Stimulated activated CD4-positive, alpha-beta T cell treated with anti-CD3 and anti-CD28 coated beads, Interleukin-4, amount 100 ng/mL, for 48 hours (primary cell): ENCODE measurements at places on chromosomes 1 and 21.

DNA sequence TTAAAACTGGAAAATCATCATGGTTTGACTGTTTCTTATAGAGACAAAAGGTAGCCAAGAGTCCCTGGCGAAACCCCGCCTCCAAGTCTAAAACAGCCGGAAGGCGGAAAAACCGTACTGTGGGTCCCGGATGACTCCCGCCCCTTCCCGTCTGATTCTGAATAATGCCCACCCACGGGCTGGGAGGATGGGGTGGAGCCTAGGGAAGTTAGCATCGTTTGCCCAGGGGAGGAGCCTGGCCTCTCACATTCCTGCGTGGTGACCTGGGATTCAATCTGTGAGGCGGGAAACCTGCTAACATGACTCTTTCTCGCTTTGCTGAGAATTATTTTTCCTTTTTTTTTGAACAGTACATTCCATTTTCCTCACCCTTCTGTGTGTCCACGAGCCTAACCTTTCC lies 124.9 kb downstream of the KCNK1 start:
- no peak for DNase-seq

DNA sequence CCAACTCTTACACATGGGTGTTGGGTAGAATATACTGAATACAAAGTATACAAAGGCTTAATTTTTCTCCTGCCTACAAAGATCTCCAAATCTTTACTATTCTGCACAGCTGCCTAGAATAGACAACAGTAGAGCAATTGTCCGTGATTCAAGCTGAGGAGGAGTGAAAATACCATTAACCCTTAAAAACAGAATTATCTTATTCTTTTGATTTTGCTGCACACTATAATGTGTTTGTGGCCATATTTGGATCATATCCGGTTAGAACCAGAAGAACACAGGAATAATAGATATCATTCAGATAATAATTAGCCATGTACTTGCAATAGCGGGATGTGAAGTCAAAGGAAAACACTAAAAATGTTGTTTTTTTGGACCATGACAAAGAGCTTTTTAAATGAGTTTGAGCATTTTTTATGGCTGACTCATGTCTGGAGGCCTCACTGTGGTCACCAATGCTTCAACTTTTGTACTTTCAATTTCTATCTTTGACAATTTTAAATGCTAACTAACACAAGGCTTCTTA lies 197.6 kb upstream of the FOXD3 start:
- DNase-seq, result no peak

DNA sequence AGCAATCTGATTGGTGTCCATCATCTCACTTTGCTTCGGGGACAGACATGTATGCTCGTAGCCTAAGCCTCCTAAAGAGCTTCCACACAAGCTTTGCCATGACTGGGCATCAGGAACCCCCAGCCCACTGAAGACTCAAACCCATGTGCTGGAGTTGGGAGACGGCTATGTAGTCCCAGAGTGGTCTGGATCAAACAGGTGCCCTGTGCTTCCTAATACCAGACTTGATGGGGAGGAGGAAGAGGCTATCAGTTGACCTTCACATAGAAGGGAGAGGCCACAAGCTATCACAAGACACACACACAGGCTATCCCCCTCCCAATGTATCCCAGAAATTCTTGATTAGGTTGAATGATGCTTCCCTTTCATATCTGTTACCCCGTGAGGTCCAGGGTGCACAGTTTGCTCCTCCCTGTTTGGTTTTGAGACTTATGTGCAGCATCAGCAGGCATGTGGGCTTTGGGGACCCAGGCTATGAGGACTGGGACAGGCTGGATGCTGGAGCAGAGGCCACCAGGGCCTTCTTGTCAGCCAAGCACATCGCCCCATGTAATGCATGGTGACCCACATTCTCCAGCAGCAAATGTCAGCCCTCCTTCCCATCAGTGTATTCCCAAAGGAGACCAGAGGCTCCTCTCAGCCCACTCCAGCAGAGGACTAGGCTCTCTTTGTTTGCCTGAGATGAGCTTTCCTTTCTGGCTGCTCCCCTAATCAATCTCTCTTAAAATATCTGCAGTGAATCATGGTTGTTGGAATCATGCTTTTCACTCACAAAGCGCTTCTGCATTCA lies 159.8 kb downstream of the GRIK3 start:
- DNase-seq, result no peak

DNA sequence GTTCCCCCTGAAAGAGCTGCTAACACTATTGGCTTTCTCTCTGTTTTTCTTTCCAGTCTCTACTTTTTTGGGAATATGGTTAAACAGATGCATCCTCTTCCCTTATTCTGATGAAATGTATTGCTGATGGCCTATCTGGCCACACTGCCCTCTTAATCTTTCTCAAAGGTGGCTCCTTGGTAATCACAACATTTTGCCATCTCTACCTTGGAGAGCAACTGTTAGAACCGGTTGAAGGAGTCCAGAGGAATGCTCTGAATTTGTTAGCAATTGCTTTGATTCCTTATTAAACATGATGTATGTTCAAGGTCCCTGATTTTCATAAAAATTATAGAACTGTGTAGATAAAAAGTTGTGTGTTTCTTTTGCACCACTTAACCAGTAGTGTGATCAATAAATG lies 50.1 kb upstream of the ARID1A start:
- DNase-seq, result no peak

- no peak for DNase-seq
Measured at GRCh38 chr1:244749230-244750016, 86.0 kb upstream of the COX20 start.

DNA sequence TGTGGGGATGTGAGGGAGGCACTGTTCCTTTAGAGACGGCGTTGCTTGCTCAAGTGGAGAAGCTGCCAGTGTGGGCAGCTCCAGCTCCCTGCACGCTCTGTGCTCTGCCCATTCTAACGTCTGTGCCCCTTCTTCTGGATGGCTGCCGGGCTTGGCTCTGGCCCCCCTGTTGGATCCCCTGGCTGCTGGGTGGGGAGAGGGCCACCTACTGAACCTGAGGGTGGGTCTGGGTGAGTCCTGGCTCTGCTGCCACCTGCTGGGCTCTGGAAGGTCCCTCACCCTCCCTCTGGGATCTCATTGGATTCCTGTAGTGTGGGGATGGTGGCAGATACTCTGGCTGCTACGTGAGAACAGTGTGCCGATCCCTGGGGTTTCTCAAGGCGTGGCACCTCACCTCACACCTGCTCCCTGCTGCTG lies 5.0 kb downstream of the PFKL start:
- DNase-seq, result peak; percentile 25

DNA sequence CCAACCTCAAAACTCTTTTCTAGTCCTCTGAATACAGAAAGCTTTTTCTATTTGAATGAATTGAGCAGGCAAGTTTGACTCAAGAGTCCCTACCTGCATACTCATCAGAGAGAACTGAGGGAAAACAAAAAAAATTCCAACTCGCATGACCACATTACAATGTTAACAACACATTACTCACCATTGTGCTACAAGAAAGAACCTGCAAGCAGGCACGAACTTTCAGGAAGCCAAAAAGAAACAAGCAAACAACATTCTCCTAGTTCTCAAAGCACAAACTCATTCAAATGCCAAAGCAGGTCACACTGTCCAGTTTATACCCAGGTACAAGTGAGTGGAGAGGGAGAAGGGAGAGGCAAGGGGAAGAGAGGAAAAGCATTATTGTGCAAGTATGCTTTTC lies 14.6 kb downstream of the OTUD7B start:
- DNase-seq, result no peak

GRCh38 chr1:211305044-211305443 lies 21.6 kb upstream of the TRAF5 start:
- no peak for DNase-seq

DNA sequence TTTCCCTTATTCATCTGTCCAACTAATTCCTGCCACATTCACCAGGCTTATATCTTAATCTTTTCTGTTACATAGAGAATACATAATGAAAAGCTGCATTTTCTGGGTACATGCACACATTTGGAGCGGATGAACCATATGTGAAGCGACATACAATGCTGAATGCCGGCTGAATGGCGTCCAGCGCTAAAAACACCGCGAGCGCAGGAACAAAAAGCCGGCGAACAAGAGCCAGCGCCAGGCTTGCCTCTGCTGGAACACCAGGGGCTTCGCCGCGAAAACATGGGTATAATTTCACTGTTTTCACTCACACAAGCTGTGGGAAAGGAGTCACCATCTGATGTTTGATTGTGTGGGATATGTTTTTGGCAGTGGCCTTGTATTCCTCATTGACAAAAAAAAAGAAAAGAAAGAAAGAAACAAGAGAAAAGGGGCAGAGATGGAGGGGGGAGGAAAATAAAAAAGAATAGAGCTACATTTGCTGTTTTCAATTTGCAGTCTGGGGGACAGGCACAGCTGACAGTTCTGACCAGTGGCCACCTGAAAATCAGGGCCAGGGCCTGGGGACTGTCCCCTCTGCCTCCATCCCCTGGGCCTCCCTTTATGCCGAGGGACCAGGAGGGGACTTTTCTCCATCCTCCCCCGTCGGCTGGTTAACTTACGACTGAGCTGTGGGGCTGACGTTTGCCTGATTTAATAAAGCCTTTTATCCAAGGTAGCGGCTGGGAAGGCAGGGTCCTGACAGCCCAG lies 70.2 kb upstream of the OLIG2 start:
- no peak for DNase-seq

- no peak for DNase-seq
Measured at GRCh38 chr1:111909030-111909429, 80.4 kb downstream of the KCND3 start.

GRCh38 chr1:235739124-235739523 lies 89.5 kb upstream of the GNG4 start:
- DNase-seq, result no peak

DNA sequence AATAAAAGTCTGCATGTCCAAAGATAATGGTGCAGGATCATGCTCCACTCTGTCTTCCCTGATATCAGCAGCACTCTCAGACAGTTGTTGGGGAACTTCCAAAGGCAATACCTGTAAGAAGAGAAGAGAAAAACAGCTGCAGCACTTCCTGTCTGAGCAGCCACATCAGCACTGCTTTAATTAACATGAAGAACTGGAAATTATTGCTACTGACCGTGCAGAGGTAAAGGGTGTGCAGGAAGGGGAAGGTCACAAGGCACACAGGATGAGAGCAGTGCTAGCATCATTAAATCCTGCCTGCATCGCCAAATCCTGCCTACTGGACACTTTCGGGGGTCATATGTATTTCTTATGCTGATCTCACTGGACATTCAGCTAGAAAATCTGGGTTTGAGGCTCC lies 379.0 kb downstream of the LMX1A start:
- no peak for DNase-seq

DNA sequence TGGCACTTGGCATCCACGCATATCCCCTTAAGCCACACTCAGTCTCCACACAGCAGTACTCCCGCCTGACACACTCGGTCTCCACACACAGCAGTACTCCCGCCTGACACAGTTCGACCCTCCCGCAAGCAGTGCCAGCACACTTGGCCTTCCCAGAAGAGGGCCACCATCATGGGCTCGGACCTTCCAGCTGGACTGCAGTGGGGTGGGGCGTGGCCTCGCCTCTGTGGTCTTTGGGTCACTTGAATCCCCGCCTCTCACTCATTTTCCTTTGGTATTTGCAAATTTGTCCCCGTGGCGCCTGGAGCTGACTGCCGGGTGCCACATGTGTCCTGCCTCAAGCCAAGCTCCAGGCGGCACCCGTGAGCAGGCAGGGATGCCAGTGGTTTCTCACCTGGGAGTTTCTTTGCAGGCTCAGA lies 63.7 kb downstream of the FAAP20 start:
- no peak for DNase-seq

DNA sequence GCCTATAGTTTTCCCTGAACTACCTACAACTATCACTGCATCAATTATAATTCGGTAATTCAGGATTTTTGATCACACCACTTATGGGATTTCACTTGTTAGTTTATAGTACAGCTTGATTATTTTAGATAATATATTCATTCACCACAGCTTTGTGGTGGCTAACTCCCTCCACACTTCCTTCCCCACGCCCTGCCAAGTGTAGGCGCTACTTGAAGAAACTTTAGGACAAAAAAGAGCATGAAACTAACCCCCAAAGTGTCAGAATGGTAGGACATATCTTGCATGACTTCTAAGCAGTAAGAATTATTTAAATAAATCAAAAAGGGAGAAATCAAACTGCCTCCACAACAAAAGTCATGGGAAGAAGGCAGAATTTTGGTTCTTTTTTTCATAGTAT lies 70.1 kb downstream of the LHX9 start:
- no peak for DNase-seq

- DNase-seq, result no peak
Measured at GRCh38 chr1:206757524-206758266, 12.9 kb upstream of the IL19 start.

DNA sequence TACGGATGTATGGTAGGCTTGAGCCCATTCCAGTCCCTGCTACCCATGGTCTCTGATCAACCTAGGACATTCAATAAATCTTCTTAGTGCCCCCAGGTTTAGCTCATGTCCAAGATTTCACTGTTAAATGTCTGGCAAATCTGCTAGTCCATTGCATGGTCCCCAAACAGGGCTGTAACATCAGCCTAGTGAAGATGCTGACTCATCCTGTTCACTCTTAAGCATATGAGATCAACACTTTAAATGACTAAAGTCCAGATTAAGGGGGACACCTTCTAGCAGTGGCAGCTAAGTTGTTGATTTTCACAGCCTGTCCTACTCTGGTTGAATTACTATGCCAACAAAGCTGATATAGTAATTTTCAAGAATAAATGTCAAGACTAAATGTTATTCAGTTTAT lies 46.5 kb upstream of the NUF2 start:
- DNase-seq, result no peak

DNA sequence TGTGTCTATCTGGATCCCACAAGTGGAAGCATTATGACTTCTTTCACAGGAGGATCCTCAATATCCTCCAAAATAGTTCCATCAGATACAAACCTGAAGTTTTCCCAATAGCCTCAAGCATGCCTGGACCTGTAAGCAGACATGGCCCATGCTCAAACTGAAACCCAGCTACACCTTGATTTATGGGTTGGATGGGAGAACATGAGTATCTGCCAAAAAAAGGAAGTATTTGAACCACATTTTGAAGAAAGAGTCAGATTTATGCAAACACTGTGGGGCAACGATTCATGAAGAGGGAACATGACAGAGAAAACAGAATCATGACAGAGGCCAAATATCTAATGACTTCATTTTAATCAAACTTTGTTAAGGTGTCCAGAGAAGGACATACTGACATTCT lies 351.0 kb upstream of the NFIA start:
- no peak for DNase-seq

GRCh38 chr1:223639331-223639749 lies 26.2 kb downstream of the CAPN8 start:
- no peak for DNase-seq

GRCh38 chr1:81432059-81432458 lies 368.7 kb upstream of the ADGRL2 start:
- no peak for DNase-seq

- no peak for DNase-seq
Measured at GRCh38 chr1:39976732-39977131, 21.8 kb downstream of the MFSD2A start.

- DNase-seq, result no peak
Measured at GRCh38 chr1:114597949-114598348, 16.5 kb upstream of the BCAS2 start.

GRCh38 chr1:27525296-27526272 lies 35.6 kb upstream of the WASF2 start:
- peak; percentile 57 for DNase-seq

GRCh38 chr21:42120101-42120902 lies 49.2 kb downstream of the UMODL1 start:
- DNase-seq, result no peak
